ENCODE measurements at places on chromosomes 11 and 22.

DNA sequence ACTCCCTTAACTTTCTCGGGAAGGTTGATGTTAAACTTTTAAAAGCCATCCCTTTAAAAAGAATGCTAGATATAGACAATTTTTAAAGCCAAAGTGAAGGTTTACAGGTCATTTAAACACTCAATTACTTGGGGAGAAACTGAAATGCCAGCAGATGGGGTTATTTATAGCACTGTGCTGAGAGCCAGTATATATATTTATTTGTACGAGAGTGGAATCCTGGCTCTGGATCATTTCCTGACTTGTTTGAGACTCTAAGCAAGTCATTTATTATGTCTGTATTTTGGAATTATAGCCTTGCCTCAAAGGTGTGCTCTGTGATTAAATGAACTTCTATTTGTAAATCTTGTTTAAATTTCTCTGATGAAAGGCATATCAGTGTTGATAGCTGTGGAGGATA lies 6.8 kb upstream of the ZBED5 start:
- no peak for DNase-seq

DNA sequence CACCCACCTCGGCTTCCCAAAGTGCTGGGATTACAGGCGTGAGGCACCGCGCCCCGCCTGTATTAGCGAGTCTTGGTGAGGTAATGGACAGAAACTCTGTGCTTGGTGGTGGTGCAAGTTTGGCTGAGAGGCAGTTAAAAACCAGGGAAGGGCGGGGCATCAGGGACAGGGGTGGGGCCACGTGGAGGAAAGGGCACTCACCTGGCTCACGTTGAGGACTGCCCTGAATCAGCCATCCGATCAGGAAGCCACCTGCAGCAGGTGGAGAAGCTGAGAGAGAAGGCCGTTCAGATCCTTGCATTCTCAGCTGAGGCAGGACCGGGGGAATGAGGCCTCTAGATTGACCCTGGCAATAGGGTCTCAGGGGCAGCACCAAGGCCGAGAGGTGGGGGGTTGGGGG lies 12.1 kb upstream of the CHRM1 start:
- DNase-seq: no peak

DNA sequence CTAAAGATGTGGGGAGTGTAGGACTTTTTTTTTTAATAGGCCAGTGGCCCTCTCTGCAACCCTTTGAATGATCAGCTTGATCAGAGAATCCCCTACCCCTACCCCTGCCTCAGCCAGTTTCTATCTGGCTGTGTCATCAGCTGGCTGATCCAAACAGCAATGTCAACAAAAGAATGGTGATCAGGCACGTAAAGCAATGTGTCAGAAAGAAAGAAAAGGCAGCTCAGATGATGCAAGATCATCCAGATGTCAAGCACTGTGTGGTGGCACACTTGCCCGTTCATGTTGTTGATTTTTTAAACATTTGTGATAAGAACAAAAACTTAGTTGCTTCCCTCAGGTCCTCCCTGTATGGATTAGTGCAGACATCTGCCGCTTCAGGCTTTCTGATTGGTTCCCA lies 26.3 kb upstream of the EHF start:
- no peak for DNase-seq

- peak; percentile 77 for DNase-seq
These were observed at the start of gene PTPRCAP for GRCh38 chr11:67437082-67437808. Gene PTPRCAP (minus strand): TSS chr11:67437682. CDS start chr11:67437619, 63 bp downstream.

DNA sequence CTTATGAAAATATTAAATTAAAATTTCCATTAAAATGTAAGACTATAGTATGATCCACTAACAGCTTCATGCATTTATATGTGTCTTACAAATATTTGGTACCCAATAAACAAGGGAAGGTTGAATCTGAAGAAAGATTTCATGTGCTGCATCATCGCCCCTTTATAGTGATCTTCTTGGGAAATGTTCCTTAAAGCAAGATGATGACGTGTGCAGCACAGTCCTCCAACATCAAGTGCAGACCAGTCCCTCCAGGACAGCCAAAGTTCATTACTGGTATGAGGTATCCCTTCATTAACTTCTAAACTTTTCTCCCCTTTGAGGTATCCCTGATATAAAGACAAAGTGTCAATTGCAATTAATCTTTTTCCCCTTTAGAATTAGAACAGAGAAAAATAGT lies 567.0 kb downstream of the METTL15 start:
- no peak for DNase-seq

DNA sequence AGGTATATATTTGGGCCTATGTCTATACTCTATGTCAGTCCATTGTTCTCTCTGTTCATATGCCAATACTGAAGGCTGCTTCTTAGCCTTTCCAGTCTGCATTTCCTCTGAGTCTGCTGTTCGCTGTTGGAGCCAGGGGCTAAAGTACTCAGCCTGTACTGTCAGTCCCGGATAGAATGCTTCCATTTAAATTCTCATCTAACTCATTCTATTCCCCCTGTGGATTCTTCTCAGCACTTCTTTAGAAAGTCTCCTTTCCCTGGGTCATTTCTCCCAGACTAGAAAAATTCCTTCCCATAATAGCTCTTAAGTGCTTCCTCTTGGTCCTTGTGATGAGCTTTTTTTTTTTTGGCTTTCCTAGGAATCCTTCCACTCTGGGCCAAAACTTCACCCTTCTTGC lies 293.1 kb downstream of the KIRREL3 start:
- DNase-seq: no peak

DNA sequence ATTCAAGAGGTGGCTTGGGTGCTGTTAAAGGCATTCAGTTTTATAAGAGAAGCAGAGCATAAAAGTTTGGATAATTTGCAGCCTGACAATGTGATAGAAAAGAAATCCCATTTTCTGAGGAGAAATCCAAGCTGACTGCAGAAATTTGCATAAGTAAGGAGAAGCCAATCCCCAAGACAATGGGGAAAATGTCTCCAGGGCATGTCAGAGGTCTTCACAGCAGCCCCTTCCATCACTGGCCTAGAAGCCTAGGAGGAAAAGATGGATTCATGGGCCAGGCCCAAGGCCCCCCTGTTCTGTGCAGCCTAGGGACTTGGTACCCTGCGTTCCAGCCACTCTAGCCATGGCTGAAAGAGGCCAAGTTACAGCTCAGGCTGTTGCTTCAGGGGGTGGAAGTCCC lies 207.3 kb downstream of the METTL15 start:
- DNase-seq: no peak

DNA sequence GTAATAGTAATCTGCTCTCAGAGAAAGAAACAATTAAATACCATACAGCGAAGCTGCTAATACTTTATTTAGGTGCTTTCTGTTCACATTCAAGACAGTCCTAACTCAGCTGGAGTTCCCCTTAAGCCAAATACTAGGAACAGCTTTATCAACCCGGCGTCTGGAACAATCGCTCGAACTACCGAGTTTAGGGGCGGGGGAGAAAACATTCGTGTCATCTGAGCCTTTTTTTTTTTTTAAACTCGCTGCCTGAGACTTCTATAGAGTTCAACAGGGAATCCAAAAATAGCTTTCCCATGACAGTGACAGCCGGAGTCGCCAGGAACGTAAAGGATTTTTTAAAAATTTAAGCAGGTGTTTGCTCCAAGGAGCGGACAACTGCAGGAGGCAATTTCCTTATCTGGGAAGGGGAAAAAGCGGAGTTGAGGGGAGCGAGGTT lies 852 bp downstream of the TRAF6 start:
- DNase-seq: peak; percentile 52

DNA sequence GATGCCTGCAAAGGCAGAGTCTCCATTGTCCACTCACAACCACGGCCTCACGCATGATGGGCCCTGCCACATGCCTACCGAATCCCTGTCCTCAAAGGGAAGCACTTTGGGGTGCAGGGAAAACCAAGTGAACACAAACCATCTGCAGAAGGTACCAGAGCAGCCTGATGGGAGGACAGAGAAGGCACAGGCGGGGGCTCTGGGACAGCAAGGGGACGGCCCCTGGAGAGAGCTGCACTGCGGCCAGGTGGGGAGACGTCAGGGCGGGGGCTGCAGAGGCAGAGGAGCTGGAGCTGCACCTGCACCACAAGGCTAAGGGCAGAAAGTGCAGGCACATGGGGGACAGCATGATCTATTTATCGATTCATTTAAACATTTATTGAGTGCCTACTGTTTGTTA lies 1056.0 kb downstream of the TBC1D22A start:
- DNase-seq: no peak

GRCh38 chr11:78547931-78548705 lies 26.5 kb downstream of the NARS2 start:
- no peak for DNase-seq

DNA sequence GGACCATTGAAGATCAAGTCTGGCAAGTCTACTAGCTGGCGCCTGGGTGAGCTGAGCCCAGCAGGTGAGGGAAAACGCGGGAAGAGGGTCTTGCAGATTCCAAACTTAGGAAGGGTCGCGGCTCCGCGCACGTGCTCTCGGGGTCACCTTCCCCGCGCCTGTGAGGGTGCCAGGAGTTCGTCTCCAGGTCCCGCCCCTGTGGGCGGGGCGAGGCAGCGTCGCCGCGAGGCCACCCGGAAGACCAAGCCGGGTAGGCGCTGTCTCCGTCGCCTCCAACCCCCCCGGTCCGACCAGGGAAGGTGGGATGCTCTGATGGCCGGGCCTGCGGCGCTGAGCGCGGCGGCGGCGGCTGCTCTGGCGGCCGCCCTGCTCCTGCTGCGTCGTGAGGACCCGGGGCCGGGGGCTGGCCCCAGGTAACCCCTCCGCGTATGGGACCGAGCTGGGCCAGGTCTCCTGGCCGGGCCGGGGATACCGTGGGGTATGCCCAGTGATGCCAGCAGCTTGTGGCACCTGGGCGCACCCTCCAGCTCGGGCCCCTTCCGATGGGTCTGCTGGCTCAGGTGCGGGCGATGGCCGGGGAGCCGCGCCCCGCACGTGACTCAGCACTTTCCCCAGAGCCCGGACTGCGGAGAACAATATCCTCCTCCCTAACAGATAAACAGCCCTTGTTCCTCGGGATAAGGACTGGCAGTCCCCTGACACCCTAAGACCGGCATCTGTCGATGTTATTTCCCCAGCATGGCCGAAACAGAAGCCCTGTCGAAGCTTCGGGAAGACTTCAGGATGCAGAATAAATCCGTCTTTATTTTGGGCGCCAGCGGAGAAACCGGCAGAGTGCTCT lies at the start of gene HTATIP2:
TSS of gene HTATIP2 (plus strand) at position 215 of the 841 bp plus-strand sequence. CDS start at position 739, 524 bp downstream.
- DNase-seq: peak; percentile 83

DNA sequence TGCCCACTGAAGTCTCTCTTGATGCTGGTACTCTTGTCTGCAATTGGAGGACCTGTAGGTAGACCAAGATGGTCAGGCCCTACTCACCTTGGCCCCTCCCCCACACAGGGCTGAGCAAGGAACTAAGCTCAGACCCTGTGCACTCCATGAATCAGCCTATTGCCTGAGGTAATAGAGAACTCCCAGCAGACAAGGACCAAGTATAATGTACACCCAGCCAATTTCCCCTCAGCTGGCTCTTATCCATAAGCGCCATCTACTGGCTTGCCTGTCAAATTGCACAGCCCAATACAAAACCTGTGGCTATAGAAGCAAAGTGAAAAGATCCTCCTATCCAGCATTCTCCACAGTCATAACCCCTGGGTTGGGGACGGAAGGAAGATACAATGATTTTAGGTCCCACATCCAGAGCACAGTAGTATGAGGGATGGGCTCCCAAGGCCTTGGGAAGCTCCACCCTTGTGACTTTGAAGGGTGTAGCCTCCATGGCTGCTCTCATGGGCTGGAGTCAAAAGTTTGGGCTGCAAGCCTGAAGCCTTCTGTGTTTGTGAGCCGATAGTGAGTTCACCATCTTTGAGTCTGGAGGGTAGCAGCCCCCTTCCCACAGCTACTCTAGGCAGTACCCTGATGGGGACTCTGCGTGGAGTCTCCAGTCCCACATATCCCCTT lies 56.0 kb downstream of the GLYATL2 start:
- DNase-seq: peak; percentile 50

DNA sequence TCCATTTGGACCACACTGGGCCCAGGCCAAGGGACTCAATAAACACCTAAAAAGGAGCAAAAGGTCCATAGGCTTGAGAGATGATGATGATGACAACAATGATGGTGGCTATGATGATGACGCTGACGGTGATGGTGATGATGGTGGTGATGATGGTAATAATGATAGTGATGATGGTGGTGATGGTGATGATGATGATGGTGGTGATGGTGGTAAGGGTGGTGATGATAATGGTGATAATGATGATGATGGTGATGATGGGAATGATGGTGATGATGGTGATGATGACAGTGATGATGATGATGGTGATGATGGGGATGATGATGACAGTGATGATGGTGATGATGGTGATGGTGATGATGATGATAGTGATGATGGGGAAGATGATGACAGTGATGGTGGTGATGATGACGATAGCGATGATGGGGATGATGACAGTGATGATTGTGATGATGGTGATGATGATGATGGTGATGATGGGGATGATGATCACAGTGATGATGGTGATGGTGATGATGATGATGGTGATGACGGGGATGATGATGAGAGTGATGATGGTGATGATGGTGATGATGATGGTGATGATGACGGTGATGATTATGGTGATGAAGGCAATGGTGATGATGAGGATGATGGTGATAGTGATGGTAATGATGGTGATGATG lies 7.1 kb upstream of the RASD2 start:
- DNase-seq: no peak

Measured in CD4-positive, alpha-beta T cell treated with Interleukin-12 subunit alpha and Interleukin-12 subunit beta, for 1 hour (primary cell).